Activated gamma-delta T cell treated with anti-CD3 and anti-CD28 coated beads, Interleukin-2, amount 50 U/mL, for 16 hours (primary cell): ENCODE measurements at places on chromosomes 7 and 10.

DNA sequence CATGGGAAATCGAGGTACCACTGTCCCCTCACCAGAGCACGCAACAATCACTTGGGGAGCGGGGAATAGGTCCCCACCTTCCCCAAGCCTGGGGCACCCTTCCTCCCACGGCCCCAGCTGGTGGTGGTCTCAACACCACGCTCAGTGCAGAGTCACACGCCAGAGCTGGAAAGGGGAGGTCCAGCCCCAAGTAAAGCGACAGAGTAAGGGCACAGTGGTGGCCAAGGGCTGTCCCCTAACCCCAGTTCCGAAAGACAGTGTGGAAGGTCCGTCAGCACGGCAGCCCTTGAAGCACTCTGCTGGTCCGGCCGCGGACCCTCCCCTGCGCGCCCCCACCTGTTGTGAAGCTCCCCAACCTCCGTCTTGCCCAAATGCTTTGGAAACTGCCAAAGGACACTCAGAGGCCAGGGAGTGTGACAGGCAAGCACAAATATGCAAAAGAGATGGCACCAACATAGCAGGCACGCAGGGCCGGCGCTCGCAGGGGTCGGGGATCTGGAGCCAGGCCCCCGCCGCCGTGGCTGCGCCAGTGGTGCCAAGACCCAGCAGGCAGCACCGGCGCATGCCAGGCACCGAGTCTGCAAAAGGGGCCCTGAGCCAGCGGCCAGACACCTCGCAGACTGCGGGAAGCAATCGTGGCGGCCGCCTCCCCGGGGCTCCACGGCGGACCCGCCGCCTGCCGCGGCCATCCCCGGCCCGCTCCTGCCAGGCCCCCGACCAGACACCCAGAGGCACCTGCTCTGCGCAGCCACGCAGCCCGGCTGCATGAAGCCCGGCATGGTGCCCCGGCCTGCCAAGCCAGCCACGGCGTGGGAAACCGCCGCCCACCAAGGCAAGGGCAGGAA is 51.6 kb upstream of the SRRM3 start:
- no peak for DNase-seq

- DNase-seq: no peak
These were observed 35.8 kb upstream of the MAP3K8 start for GRCh38 chr10:30398193-30398592.

GRCh38 chr10:104088239-104088638 is 2.6 kb upstream of the COL17A1 start:
- no peak for DNase-seq

GRCh38 chr10:15043674-15044073 is at the start of gene OLAH:
Gene OLAH, plus strand, starts transcription at chr10:15043943. Its CDS starts 3,346 bp downstream, at chr10:15047289.
- no peak for DNase-seq

DNA sequence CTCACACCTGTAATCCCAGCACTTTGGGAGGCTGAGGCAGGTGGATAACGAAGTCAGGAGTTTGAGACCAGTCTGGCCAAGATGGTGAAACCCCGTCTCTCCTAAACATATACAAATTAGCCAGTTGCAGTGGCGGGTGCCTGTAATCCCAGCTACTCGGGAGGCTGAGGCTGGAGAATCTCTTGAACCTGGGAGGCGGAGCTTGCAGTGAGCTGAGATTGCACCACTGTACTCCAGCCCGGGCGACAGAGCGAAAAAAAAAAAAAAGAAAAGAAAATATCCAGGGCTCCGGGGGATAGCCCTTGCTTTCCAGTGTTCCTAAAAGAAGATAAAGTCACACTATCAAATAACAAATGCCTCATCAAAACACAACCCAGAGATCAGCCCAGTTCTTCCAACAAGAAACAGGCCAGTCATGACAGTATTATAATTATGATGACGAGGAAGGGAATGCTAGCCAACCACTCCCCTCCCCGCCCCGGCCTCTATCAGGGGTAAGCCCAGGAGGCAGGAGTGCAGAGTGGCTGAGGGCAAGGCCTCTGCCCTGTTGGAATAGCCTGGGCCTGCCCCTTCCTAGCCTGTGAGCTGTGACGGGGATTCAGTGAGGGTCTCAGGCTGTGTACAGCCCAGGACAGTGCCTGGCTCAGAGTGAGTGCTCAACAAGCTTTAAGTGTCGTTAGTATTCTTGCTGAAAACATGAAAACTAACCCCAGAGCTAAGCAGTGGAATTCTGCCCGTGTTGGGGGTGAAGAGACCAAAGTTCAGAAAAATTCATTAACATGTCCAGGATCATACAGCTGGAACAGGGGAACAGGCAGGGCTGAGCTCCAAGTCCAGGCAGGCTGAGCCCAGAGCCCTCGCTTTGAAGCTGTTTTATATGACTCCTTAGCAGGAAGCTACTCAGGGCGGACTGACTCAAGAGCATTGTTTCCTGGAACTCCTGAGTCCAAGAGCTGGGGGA is 54.3 kb downstream of the FAM241B start:
- DNase-seq: no peak

DNA sequence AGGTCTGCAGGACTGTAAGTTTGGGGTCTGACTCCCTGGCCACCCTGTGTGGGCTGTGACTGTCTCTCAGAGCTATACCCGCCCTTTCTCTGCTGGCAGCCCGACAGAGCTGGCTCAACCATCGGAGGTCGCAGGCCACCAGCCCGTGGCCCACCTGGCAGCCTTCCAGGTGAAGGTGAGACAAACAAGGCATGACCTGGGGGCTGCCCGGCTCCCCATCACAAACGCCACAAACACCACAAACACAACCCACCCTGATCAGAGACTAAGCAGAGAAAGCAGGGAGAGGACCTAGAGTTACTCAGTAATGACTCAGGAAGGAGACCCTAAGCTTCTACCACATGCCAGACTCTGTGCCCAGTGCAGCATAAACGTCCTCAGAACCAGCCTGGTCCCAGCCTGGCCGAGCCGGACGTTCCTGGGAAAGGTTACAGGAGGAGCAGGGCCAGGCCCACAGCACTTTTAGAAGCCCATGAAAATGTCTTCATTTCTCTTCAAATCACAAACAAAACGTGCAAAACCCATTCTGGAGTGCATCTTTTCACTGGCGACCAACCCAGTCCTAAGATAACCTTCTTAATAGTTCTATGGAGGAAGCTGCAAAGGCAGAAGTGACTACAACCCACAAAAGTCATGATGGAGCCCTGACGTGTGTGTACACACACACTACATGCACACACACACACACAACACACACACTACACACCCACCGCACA is 66.8 kb downstream of the MKI67 start:
- DNase-seq: no peak

DNA sequence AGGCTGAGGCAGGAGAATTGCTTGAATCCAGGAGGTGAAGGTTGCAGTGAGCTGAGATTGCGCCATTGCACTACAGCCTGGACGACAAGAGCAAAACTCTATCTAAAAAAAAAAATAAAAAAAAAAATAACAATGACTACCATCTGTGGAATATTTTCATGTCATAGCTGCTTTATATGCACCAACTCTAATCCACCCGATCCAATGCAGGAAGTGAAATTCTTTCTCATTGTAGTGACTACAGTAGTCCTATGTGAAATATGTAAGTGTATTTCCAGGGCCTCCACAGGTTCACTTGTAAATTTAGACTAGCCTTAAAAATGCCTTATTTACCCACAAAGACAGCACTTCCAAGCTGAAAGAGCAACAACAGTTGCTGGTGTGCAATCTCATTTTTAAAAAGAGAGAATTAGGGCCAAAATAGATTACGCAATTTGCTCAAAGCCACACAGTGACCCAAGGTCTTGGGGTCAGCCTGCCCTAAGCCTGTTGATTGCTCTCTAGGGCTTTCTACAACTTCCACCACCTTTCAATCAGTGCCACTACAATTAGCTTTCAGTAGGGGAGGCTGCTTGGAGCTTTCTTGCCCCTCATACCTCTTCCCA is 25.8 kb upstream of the EGFR start:
- no peak for DNase-seq

DNA sequence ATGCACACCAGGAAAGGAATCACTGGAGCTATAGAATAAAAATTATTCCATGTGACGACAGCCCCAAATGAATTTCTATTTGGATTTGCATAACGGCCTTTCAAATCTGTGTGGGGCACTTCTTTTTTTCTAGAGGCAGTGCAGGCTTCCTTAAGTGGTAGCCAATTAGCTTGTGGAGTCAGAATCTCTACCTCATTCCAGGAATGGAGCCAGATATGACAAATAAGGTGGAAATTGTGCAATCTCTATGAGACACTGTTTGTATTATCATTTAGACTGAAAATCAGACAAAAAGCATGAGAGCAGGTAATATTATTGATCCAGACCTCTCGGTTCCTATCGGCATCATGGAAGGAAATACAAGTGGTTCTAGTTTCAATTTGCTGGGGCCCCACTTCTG is 78.7 kb downstream of the BEND7 start:
- no peak for DNase-seq

GRCh38 chr10:80485946-80486764 is 32.0 kb downstream of the TSPAN14 start:
- DNase-seq: no peak

DNA sequence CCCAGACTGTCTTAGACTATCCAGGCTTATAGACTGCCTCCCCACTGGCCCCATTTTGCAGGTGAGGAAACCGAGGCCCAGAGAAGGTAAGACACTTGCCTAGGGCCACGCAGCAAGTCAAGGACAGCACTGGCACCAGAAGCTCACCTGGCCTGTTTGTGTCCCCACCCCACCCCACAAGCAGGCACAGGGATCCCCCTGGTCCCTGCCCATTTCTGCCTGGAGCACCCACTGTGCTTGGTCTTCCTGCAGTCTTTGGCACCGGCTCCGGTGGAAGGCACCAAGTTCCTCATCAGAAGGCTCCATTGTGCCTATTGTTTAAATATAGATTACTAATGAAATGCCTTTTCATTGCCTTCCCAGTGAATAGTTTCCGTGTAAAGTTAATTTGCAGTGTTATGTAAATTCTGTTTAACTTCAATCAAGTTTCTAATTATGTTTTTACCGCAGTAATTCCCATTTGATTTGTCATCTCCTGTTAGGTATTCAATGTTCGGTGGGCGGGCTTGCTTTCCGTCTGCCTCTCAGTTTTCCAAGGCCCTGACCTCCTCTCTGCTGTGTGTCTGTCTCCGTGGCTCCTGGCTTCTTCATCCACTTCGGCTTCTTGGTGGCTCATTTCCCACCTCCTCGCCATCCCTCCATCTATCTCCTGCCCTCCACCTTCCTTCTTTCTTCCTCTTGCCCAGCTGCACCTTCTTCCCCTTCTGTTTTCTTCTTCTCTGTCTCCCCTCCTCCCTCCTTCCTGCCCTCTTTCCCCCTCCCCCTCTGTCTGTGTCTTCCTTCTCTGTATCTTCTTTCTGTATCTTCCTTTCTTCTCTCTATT is 75.8 kb downstream of the ZMIZ1 start:
- no peak for DNase-seq

- no peak for DNase-seq
These were observed 317.2 kb downstream of the BICC1 start for GRCh38 chr10:58829839-58830238.

DNA sequence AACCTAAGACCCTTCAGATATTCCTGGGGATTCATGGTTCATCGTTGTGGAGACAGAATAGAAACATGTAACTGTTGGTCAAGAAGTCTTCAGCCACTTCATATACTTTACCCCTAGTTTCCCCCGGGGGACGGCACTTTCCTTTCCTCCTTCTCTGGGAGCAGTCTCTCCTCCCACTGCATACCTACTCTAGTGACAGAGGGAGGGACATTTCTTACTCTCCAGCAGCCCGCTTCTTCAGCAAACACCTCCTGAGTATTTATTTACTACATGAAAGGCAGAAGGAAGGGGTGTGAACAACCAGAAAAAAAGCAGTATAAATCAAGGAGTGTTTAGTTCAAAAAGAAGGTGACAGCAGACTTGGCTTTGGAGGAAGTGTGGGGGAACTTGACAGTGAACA is 69.0 kb downstream of the LHFPL3 start:
- no peak for DNase-seq
